ENCODE measurements at places on chromosomes 7 and 10.

DNA sequence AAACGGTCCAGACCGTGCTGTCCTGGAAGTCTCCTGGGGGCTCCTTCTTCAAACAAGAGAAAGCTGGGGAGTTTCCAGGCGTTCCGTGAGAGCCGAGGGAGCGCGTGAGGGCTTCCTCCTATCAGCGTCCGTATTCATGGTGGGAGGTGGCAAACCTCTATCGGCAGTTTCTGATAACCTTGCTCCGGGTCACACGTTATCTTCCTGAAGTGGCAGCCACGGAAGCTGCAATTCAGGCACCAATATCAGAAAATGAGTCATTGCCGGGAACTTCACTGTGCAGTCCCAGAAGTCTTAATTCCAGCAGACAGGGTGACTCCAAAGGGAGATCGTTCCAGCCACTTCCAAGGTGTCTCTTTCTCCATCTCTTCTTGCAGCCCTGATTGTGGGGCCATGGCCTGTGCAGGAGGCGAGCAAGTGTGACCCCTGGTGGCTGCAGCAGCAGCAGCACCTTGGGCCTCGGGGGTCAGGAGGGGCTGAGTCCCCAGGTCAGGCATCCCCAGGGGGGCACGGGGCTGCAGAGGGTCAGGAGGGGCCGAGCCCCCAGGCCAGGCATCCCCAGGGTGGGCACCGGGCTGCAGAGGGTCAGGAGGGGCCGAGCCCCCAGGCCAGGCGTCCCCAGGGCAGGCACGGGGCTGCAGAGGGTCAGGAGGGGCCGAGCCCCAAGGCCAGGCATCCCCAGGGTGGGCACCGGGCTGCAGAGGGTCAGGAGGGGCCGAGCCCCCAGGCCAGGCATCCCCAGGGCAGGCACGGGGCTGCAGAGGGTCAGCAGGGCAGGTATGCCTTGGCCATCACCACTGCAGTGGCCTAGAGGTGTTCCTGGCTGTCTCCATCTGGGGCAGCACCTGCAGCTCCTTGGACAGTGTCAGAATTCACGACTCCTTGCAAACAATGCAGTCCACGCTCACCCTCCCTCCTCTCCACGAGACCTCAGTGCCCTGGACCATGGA is 538.7 kb downstream of the DNAJB6 start:
- DNase-seq = no peak

GRCh38 chr10:62638062-62638477 is 166.4 kb upstream of the ADO start:
- DNase-seq = no peak

DNA sequence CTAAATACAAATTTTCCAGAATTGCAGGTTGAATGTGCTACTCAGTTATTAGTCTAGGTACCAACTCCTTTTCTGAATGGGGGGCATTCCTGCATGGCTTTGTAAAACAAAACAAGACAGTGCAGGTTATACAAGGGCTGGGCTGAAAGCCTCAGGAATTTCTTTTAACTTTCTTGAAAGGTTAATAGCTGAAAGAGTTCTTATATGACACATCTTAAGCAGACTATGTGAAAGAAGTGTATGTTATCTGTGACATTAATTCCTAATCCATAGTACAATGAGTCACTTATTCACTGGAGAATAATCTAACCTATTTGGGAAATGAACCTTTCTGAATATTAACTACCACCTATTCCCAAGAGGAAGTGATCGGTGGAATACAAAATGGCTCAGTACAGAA is 115.6 kb upstream of the FAM133B start:
- no peak for DNase-seq

GRCh38 chr10:75865413-75866299 is 434.2 kb downstream of the LRMDA start:
- DNase-seq = no peak

DNA sequence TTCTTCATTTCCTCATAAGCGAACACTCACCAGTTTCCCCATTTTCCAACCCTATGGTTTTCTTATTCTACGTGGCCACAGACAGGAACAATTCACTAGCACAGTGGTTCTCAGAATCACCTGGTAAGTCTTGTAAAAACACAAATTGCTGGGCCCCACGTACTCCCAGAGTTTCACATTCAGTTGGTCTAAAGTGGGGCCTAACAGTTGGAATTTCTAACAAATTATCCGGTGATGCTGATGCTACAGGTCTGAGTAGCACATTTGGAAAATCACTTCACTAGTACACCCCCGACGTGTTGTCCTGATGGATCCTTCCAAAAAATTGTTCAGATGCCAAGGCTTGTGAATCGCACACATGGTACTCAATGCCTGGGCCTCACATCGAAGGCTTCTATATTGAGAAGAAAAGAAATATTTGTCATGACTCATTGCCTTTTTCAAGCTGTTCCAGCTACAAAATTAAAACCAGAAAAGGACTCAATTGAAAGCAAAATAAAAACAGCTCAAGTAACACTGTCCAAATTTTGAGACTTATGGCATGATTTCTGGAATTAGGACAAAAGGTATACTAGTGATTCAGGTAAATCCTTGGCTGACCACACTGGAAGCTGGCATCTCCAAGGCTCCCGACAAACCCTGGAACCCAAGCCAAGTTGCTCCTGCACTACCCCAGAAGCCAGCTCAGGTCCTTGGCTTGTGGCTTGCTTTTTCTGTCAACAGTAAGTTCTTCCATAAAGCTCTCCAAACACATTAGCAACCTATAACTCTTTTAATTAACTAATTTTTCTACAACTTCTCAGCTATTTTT is 12.9 kb upstream of the VIM start:
- no peak for DNase-seq

- no peak for DNase-seq
Measured at GRCh38 chr10:123117644-123118417, 17.9 kb upstream of the HMX3 start.

DNA sequence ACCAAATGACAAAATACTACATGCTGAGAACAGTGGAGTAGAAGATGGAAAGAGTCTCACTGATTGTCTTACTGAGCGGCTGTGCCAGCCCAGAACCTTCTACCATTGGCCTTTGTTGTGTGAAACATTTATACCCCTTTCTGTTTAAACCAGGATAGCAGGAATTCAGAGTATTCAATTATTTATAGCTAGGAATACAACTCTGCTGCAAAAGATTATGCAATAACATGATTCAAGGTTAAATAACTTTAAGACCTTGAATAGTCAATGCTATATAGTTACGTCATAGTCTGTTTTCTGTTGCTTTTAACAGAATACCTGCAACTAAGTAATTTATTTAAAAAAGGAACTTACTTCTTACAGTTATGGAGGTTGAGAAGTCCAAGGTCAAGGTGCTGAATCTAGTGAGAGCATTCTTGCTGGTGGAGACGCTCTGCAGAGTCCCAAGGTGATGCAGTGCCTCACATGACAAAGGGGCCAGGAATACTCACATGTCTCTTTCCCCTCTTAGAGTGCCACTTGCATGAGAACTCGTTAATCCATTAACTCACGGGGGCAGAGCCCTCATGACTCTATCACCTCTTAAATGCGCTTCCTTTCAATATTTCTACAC is 371.8 kb downstream of the MDFIC start:
- no peak for DNase-seq

GRCh38 chr10:94137747-94138146 is 144.0 kb downstream of the PLCE1 start:
- no peak for DNase-seq

GRCh38 chr7:117087639-117088396 is 134.5 kb downstream of the ST7 start:
- no peak for DNase-seq

- no peak for DNase-seq
Measured at GRCh38 chr10:34049887-34050286, 715.4 kb upstream of the NRP1 start.

GRCh38 chr7:33459340-33459751 is 330.0 kb downstream of the BBS9 start:
- DNase-seq = no peak

DNA sequence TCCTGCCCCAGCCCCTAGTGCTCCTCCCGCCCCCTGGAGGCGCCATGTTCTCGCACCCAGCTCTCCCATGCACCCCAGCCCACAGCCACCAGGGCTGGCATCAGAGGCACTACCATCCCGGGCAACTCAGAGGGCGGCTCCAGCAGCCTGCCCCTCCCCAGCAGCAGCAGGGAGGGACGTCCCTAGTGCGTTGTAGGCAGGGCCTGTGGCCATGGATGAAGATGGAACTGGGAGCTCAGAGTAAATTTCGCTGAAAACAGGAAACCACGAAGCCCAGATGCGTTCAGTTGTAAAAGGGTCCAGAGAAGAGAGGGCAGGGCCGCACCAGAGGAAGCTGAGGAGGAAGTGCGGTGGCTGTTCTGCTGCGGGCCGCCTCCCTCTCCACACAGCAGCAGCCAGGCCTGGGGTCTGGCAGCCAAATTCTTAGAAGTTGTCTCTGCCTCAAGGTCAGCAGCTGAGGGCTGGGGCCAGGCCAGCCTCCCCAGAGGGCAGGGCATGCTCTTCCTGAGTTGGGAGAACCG is 24.6 kb downstream of the VSIR start:
- DNase-seq = peak; percentile 72

DNA sequence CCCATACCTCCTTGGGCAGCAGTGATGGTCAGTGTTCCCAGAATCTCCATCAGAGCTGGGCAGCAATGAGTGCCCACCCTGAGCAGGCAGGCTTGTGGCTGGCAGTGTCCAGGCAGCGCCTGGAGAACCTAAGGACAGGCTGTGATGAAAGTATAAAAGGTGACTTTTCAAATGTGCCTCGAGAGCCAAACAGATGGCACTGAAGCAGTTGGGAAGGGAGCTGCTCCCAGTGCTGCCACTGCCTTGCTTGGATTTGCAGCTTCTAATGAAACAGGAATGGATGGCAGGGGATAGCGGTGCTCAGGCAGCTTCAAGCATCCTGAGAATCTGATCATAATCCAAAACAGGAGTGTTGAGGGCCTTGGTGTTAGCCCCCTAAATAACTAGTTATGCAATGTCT is 179.8 kb upstream of the AOAH start:
- no peak for DNase-seq

GRCh38 chr7:44580945-44581878 is 819 bp downstream of the TMED4 start:
- peak; percentile 28 for DNase-seq

GRCh38 chr7:15057272-15057671 is 154.7 kb upstream of the DGKB start:
- no peak for DNase-seq

- DNase-seq = no peak
Measured at GRCh38 chr7:29143751-29144150, 2.6 kb downstream of the CPVL start.

GRCh38 chr10:59872892-59873463 is 33.4 kb downstream of the CCDC6 start:
- DNase-seq = no peak

All from effector memory CD4-positive, alpha-beta T cell (primary cell).